ENCODE measurements at places on chromosomes 4 and X.

- no peak for DNase-seq
Observed at GRCh38 chr4:5114950-5115349, 63.7 kb downstream of the STK32B start.

DNA sequence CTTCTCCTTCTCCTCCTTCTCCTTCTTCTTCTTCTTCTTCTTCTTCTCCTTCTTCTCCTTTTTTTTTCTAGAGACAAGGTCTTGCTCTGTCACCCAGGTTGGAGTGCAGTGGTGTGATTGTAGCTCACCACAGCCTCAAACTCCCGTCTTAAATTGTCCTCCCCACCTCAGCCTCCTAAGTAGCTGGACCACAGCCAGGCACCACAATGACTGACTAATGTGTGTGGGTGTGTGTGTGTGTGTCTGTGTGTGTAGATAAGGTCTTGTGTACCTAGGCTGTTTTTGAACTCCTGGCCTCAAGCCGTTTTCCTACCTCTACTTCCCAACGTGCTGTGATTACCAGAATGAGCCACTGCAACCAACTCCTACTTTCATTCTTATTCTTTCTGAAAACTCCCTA is 390.9 kb downstream of the ADAM29 start:
- no peak for DNase-seq

DNA sequence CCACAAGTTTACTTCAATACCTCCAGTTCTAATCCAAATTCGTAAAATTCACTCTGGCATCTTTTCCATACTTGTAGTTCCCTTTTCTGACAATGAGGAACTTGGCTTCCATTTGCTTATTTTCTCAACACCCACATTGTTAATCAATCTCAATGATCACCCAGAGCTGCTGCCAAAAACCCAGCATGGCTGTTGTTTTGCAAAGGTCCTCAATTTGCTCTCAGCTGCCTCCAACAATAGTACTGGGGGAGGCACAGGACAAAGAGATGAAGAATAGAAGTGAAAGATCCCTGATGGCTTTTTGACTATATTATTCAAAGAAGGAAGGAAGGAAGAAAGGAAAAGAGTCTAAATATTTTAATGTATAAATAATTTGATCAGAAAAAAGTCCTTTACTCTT is 847.8 kb downstream of the RAPGEF2 start:
- no peak for DNase-seq

- peak; percentile 2 for DNase-seq
Observed at GRCh38 chrX:72540318-72540717, 32.3 kb downstream of the HDAC8 start.

- no peak for DNase-seq
Observed at GRCh38 chr4:72666910-72667309, 97.9 kb upstream of the ADAMTS3 start.

DNA sequence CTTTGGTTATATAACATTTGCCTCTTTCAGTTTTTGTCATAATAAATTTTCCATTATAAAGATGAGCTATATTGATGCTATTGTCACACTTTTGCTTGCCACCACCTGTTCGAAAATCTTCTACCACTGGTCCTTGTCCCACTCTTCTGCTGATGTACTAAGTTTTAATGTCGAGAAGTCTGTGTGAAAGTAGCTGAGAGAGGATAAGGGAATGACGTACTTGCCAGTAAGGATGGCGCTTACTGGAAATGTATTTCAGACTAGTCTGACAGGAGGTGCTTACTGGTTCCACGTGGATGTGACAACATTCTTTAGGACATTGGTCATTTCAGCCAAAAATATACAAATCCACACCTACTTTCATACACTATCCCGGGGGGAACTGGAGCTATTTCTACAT is 132.7 kb upstream of the NR3C2 start:
- DNase-seq, result no peak

DNA sequence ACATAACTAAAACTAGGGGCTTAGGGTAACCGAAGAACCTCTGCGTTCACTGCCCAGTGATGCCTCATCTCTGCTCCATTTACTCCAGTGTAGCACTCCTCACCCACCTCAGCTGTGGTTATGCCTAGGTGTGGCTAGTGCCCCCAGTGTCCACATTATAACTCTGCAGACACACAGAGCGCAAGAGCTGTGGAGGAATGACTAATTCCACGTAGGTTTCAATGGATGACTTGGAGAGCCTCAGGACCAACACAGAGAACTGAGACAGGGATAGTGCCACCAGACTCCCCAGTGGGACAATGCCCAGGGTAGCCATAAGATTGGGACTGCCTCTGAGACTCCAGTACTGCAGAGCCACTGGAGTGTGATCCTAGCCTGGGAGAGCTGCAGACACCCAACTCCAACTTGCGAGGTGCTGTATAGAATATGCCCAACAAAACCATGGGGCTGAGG is 542.4 kb upstream of the DIPK2B start:
- no peak for DNase-seq

GRCh38 chr4:87056881-87057280 is 122.1 kb downstream of the AFF1 start:
- DNase-seq, result no peak

DNA sequence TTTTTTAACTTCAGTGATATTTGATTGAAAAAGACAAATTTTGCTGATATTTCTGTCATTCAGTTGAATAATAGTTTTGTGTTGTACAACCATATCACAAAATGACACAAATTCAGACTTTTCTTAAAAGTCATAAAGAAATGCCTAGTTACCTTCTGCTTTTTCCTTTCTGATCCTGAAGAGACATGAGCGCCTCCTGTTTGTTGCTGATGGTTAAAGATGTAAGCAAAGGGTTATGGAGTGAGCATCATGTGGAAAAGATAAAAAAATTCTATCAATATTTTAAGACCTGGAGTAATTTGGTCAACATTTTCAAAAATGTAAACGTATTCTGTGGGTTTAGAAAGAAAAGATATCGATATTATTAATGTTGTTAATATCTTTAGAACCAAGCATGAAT is 669.9 kb upstream of the NR3C2 start:
- DNase-seq, result no peak

- no peak for DNase-seq
Observed at GRCh38 chrX:24945009-24945408, 70.8 kb downstream of the ARX start.

DNA sequence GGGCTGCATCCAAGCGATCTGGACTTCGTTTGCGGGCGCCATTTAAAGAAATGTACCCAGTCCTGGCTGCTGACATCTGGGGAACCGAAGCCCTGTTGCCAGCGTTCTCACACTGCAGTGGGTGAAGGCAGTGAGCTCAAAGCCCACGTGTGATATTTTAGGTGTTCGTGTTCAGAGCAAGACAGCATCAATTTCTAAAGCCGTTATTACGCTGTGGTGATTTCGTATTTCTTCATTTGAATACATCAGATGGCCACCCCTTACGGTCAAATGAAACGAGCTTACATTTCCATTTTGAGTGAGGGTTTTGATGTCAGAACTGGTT is 376 bp upstream of the C4orf36 start:
- DNase-seq, result peak; percentile 39

GRCh38 chrX:27276751-27277150 is 186.4 kb downstream of the PPP4R3C start:
- DNase-seq, result no peak

DNA sequence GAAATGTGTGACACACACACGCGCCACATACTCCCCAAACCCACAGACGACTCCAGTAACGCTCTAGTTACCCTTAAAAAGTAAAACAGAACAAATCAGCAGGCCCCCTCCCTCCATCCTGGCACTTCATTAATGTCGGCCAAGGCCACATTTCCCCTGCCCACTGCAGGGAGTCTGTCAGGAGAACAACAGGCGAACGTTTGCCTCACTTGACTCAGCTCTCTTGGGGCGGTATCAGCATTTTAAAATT is 671 bp upstream of the FHIP1A start:
- no peak for DNase-seq

GRCh38 chrX:69318651-69319340 is 153.5 kb upstream of the PJA1 start:
- no peak for DNase-seq

DNA sequence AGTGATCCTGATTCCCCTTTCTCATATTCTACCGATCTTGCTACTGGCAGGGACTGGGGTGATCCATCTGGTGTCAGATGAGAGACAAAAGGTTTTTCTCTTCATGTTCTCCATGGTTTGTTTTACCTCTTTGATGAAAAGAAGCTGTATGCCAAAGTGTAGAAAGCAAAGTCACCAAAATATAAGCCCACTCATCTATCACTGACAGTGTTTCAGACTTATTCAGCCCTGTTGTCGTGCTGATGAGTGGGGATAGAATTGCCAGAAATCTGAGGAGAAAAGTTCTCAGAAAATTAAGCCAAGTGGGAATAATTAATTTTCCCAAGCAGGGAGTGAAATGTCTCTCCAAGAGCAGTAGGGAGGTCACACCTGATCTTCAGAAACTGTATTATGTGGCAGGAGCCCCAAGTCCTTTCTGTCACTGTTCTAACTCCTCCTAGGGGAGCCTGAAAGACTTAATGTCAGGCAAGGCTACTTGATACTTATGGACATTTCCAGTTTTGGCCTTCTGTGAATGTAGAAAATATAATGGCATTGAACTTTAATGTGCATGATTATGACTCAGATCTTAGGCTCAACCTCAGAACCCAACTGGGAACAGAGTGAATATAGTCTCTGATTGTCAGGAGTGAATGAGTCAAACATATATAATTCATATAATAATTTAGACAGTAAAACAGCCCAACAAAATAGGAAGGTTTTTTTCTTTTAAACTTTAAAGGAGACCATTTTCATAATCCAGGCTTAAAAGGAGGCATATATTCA is 298.1 kb downstream of the ANKRD50 start:
- DNase-seq, result no peak

Data from midbrain (tissue), 1 donor.